ENCODE measurements at places on chromosomes 16 and 17.

DNA sequence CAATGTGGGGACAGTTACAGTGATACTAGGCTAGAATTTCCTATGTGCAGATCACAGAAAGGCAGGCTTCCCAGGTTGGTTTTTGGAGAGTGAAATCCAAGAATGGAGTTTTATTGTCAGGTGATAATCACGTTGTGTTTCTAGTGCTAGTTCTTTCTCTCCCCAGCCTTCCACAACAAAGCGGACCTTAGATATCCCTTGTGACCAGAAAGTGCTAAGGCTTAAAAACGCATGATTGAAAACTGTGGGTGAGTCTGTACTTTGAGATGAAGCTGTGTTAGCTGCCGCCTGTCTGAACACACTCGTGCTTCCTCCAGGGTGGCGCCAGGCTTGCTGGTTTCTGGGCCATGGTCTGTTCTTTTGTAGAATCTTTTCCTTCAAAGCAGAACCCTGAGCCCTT is 52.1 kb downstream of the BANP start:
- no peak for DNase-seq

- no peak for DNase-seq
Observed at GRCh38 chr17:80101946-80102663, 724 bp downstream of the GAA start.

DNA sequence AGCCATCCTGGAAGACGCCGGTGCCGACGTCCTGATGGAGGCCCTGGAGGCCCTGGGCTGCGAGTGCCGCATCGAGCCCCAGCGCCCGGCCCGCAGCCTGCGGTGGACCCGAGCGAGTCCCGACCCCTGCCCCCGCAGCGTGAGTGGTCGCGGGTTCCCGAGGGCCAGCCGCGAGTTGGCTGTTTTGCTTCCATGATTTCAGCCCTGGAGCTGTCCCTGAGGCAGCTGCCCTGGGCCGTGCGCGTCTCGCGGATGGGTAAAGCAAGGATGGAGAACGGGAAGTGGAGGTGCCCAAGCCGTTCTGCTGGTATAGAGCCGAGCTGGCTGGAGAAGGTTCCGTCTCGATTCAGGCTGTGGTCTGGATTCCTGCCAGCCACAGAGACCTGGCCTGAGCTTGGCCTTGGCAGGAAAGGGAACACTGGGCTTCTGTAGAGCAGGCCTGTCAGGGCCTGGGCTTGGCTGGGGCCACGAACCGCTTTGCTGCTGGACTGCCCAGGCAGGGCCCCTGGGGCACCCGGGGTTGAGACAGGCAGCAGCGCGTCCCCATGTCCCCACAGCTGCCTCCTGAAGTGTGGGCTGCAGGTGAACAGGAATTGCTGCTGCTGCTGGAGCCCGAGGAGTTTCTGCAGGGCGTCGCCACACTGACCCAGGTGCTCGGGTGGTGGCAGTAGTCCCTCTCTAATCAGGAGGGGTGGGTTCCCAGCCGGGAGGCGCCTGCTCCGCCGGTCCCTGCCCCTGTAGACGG is 941 bp upstream of the MRPS34 start:
- no peak for DNase-seq

- DNase-seq = peak; percentile 47
Observed at GRCh38 chr16:85157813-85158742, 45.8 kb upstream of the CIBAR2 start.

GRCh38 chr17:5672141-5672540 is 87.8 kb upstream of the NLRP1 start:
- DNase-seq = no peak

DNA sequence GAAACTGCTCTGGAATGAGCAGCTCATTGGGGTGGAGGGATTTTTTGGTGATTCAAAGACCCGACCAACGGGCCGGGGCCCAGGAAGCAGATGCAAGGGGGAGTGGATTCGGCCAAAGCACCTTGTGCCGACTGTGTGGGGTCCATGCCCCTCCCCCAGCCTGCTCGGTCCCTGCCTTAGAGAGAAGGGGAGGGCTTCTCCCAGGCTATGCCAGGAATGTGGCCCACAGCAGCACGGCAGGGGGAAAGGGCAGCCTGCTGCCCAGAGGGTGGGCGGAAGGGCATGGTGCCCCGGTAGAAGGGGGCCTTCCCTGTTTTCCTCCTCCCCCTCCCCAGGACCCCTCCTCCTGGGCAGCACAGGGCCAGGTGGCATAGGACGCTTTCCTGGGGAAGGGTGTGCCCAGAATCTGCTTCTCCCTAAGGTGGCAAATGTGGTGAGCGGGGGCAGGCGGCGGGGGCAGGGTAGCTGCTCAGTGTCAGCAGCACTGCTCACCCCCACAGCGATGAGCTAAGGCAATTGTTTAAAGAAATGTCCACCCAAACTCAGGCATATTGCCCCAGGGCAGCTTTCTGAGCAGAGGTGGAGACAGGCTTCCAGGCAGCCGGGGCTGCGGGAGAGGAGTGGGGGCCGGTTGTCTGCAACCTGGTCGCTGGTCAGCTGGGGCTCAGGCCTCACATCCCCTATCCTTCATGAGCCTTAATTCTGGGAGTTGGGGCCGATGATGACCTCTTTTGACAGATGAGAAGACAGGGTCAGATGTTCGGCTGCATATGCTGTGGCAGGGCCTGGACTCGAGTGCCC is 33.9 kb upstream of the MLKL start:
- no peak for DNase-seq
